ENCODE measurements at places on chromosomes 2 and 18.

GRCh38 chr2:48016225-48017019 is 110.1 kb upstream of the FBXO11 start:
- peak; percentile 6 for DNase-seq

- DNase-seq = no peak
These were observed 35.2 kb downstream of the TMEM163 start for GRCh38 chr2:134683561-134684112.

DNA sequence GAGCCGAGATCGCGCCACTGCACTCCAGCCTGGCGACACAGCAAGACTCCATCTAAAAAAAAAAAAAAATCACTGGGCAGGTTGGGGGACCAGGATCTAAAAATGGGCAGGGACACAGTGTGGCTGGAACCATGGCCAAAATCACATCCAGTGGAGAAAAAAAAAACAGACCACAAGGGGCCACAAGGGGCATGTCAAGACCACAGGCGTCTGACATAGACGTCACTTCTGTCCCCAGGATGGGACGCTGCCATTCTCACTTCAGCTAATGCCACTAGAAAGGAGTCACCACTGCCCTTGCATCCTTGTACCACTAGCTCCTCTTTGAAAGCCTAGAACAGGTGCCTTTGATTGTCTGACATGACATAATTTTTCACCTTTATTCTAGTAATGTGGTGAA is 2.5 kb upstream of the POMC start:
- no peak for DNase-seq

- DNase-seq = no peak
These were observed 84.0 kb downstream of the PTGR3 start for GRCh38 chr18:75124991-75125381.

DNA sequence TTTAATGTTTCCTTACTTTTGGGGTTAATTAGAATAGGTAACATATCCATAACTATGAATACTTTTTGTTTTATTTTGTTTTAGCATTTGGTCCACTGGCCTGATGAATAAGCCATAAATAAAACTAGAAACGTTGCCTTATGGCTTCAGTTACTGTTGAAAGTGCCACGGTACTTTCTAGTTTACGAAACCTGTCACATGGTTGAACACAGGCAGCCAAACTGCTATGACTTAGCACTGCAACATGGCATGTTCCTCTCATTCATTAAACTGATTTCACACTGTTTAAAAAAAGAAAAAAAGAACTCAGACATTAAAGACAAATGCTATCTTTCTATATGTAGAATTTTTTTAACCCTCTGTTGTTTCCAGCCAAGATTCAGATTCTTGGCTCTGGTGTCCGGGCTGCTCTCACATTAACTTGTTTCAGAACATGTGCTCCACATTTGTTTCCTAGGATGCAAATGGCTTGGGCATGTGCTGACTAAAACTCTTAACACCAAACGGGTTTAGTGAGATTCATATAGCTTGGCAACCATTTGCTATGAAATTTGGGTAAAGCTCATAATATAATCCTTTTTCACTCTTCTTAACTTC is 323.9 kb upstream of the RND3 start:
- DNase-seq = no peak

DNA sequence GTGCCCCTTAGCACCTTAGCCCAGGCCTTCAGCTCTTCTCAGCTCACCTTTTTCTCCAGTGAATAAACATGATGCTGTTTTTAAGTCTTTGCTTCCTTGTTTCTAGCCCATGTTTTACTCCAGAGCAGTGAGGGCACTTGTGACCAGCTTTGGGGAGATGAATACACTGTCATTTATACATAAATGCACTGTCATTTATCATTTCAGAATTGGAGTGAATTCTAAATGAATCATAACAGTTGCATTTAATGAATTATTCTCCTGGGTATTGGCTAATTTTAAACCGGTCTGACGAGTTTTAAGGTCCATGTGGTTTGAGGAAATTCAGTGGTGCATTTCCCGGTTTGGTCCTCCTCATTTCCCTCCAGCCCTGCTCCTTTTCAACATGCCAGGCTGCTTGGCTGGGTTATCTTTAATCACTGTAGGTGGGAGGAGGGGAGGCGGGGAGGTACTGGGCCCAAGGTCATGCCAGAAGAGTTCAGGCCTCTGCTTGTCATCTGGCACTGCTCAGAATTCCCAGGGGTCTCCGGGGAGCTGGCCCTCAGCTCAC is 23.9 kb downstream of the PRKCE start:
- no peak for DNase-seq

- no peak for DNase-seq
These were observed 61.0 kb downstream of the DAW1 start for GRCh38 chr2:227932403-227932802.

DNA sequence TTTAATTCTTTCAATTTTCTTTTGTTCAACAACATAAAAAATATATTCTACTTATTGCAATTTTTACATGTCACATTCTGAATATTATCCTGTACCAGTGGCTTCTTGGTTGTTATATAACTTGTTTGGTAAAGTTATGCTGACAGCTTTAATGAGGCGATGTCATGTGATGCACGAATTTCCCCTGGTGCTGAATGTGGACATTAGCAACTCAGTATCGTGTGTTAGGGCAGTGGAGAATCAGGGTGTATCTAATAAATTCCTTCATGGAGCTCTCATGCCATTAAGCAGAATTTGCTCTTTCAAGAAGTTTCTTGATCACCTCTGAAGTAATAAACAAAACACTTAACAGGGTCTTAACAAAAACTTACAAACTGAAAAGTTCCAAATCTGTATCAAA is 99.6 kb upstream of the DNMT3A start:
- no peak for DNase-seq

DNA sequence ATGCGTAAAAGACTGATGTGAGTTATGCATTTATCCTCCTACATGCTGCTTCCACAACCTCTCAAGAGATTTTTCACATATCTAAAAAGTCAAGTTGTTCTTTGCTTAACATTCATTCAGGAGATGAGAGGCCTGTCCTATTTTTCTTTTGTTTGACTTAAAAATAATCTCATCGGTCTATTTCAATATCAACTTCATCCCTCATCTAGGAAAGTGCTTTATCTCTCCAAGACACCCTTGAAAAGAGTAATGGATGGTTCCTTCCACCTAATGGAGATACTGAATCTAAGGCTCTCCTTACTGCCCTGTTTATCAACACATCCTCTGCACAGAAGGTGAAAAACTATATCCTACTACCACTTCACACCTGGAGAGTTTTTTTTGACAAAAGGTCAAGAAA is 2.4 kb downstream of the NFE2L2 start:
- no peak for DNase-seq

DNA sequence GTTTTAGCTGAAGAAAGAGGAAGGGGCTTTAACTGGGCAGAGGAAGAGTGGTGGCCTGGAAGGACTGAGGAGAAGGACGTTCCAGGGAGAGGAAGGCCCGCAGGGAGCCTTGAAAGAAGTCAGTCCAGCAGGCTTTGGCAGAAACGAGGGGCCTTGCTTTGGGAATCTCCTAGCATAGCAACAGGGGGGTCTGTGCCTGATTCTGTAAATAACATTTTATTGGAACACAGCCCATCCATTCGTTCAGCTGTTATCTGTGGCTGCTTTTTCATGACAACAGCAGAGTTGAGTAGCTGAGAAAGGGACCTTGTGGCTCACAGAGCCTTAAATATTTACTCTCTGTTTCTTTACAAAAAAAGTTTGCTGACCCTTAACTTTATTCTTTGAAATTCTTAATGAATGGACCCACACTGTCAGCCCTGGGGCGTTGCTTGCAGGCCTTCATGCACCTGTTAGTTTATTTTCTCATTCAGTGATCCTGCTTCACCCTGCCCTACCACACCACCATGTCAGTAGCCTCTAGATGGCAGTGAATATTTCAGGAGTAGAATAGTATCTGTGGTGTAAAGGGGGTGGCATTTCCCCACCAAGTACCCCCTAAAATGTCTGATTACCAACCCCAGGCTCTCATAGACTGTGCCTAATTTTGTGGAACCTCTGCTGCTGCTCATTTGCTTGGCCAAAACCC is 61.0 kb downstream of the MGAT5 start:
- no peak for DNase-seq

- no peak for DNase-seq
These were observed 142.6 kb downstream of the RTN4 start for GRCh38 chr2:54907663-54908062.

DNA sequence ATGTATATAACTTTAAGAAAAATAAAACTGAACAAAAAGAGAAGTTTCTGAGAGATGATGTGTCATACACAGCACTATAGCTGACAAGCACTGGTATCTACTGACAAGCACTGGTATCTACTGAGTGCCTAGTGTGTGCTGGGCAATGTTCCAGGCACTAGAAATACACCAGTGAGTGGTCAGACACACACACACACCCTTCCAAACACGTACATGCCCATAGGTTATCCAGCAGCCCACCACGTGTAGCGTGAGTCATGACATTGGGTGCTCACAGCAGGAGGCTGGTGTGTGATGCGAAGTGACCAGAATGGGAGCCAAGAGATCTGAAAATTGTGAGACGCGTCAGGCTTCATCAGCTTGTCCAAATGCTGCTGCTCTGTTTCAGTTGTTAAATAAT is 12.2 kb upstream of the GNAL start:
- no peak for DNase-seq

GRCh38 chr2:8550481-8550880 is 131.4 kb upstream of the ID2 start:
- no peak for DNase-seq

DNA sequence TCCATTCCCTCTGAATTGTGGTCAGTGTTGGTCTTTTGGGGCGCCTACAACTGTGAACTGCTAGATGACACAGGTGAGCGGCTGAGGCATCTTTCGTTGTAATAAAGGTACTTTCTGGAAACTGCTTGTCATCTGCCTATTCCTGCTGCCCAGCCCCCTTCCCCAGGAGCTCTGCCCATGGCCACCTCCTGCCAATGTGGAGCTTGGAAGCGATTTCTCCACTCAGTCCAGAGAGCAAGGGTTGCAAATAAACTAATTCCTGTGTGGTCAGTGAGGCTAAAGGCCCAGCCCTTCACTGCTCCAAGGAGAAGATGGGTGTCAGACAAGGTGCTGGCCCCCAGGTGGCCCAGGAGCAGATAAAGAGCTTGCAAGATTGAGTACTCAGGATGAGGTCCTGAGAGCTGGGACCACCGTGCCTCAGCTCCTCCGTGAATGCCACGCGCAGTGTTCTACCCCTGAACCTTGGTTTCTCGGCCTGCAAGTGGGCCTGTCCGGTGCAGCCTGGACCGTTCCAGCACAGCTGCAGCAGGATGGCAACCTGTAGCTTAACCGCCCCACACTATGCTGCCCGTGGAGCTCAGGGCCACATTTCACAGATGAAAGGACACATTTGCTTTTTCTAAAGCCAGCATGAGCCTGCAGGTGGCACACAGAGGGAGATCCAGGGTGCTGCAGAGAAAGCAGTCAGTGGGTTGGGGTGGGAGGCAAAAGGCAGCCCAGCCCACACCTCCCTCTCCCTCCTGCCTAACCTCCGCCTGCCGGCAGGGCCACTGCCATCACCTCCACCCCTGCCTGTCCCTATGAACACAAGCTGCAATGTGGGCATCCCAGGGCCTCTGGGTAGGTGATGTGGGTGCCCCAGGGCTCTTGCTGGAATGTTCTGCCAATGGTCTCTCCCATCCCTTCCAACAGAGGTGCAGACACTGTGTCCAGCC is 78.7 kb upstream of the OTOF start:
- no peak for DNase-seq

DNA sequence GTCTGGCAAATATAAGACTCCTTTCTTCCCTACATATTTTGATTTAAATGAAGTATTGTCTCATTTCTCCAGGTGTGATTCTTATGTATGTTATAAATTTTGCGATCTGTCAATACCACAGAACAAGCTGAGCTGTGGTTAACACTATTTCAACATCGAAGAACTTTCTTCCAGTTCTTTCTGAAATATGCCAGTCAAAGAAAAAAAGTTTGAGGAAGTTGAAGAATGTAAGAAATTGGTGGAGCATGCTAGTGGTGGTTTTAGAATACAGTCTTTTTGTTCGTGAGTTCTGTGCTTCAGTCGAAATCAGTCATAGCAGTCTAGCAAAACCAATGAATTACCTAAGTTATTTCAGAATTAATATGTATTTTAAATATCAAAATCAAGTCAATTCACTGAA is 8.6 kb upstream of the COBLL1 start:
- no peak for DNase-seq

DNA sequence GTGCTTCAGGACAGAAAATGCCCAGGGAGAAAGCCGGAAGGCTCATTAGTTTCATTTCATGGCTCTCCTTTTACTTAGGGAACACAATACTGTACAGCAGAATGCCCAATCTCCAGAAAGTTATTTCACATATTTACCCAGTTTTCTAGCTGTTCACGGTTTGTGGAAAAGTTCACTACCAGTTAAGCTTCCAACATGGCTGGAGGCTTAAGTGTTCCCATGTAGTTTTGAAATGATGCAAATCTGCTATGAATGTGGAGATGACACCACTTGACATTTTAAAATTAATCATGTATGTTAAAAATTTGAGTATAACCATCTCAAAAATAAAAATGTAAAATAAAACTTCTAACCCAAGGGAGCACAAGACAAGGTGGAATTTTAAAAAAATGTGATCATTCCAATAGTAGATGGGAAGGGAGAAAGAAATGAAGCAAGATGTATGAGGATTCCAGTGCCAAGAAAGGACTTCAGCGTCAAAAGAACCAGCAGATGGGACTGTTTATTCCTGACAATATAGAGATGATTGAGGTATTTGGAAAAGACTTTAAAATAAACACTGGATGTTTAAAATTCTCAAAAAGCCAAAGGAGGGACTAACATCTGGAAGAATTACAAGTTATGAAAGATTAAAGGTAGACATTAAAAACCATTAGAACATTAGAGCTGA is 60.9 kb upstream of the OSR1 start:
- DNase-seq = no peak

DNA sequence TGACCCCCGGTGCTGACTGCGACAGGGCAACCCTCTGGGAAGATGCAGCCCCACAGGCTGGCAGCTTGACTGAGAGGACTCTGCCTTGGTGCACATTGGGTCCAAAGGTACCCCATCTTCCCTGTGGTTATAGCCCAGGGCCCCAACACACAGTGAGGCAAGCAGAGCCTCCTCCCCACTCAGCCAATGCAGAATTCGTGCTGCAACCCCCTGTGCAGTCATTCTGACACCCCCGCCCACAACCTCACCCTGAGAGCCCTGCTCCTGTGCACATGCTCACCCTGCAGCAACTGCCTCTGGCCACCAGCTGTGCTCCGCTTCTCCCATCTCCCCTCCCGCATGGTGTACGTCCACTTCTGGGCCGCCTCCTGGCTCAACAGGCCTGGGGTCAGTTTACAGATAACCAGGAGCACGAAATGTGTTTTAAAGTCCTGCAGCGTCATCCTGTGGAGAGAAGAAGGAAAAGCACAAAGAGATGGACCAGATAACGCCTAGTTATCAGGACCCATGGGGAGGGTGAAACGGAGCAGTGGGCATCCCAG is 24.4 kb downstream of the CAPN14 start:
- DNase-seq = no peak

GRCh38 chr2:241617431-241618154 is 19.4 kb downstream of the THAP4 start:
- no peak for DNase-seq
